ENCODE measurements at places on chromosomes 12 and 14.

GRCh38 chr12:26374934-26375680, 179.7 kb downstream of the SSPN start:
- DNase-seq: no peak

- no peak for DNase-seq
These were observed 6.0 kb downstream of the KITLG start for GRCh38 chr12:88574278-88574677.

- no peak for DNase-seq
These were observed 57.6 kb downstream of the CRADD start for GRCh38 chr12:93734784-93735183.

DNA sequence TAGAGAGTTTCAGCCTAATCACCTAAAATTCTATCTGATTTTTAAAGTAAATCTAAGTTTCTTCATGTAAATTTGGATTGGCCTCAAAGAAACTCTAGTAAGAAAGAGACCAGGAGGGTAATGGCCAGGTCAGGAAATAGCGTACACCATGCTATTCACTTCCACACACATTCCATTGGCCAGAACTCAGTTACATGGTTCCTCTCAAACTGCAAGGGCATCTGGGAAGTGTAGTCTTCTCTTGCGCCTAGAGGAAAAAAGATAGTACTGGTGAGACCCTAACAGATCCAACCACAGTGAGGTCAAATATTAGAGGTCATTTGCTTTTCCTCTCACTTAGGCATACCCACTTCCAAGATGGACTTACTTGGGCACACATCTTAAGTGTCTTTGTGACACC, 39.1 kb downstream of the MBIP start:
- DNase-seq: no peak

DNA sequence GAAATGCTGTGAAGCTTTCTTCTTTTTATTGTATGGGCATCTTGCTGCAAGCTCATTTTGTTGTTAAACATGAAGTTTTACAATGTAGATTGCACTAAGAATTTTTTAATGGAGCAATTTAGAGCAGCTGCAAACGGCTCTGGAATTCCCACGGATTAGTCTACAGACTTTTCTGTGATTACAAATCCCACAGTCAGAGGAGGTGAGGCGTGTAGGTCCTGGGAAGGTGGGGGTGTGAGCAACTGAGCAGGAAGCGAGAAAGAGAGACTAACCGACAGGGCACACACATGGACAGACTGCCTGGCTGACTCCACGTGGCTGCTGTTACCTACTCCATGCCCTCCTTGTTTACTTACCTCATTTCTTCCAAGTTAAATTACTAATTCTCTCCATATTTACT, 348.5 kb downstream of the NPAS3 start:
- DNase-seq: no peak

- no peak for DNase-seq
These were observed 1318.9 kb downstream of the AACS start for GRCh38 chr12:126384026-126384564.

DNA sequence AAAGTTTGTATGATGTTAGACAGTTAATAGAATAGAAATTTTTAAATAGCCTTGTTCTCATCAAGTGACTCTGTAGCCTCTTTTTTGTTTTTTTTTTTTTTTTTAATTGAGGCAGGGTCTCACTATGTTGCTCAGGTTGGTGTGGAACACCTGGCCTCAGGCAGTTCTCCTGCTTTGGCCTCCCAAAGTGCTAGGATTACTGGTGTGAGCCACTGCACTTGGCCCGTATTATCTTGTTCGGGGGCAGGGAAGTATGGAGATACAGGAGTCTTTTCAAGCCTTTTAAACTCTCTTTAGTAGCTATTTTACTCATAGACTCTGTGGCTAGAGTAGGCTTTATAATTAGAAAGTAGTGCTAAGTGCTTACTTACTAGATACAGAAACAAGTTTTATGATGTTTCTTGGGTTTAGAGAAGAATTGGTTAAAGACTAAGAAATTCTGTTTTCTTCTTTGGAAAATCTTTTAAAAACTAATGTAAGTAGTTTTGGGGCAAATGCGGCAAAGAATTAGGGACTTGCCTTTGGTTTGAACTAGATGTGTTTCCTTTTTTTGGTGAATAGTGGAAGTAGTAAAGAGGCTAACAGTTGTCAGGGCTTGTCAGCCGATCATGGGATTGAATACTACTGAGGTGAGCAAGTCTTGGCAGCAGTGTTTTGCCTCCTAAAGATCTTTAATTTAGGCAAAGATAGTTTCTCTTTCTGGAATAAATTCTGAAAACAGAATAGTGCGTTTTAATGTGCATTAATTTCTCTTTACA, 31.3 kb downstream of the FBXO34 start:
- DNase-seq: no peak

Measured in stimulated activated CD4-positive, alpha-beta T cell treated with anti-CD3 and anti-CD28 coated beads, TNF-alpha, amount 100 ng/mL, for 48 hours (primary cell).